Fibroblast of mammary gland (primary cell): ENCODE measurements at places on chromosomes 4 and X.

GRCh38 chr4:184460499-184461285 lies 13.7 kb downstream of the IRF2 start:
- DNase-seq, result no peak

- no peak for DNase-seq
Observed at GRCh38 chrX:149611623-149612175, 16.6 kb upstream of the HSFX2 start.

GRCh38 chr4:169160825-169161224 lies 109.9 kb downstream of the SH3RF1 start:
- peak; percentile 84 for DNase-seq

GRCh38 chr4:8403173-8403753 lies 37.3 kb downstream of the ACOX3 start:
- DNase-seq, result peak; percentile 83

GRCh38 chrX:80648023-80648422 lies 161.7 kb downstream of the BRWD3 start:
- peak; percentile 10 for DNase-seq

GRCh38 chrX:24335871-24336270 lies 22.0 kb upstream of the SUPT20HL2 start:
- peak; percentile 10 for DNase-seq

DNA sequence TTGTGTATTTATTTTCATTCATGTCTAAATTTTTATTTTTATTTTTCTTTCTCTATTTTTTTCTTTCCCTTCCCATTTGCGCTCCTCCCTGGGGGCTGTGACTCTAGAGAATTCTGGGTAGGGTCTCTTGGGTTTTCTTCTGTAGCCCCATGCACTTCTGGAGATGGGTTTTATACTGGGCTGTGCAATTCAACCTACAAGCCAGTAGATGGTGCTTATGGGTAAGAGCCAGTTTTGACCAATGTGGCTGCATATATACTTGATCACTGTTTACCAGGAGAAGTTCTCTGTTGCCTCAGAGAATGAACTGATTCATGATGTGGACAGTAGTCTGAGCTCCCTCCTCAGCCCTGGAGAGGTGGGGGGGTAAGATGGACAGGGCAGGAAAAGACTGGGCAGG lies 614.6 kb downstream of the PCDH19 start:
- DNase-seq, result no peak

DNA sequence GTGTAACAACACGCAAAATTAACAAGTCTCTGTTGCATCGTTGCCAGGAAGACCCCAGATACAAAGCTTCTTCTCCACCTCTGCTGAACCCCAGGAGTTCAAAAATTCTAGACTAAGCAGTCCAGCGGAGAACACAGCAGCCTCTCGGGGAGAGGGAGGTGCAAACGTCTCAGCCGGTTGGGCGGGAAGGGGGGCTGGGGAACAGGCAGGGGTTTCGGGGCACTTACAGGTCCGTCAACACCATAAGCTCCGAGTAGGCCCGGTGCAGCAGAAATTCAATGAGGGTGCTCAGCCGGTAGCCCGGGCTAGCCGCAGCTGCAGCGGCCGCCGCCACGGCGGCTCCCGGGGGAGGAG lies 394 bp downstream of the MED14 start:
- DNase-seq, result no peak

DNA sequence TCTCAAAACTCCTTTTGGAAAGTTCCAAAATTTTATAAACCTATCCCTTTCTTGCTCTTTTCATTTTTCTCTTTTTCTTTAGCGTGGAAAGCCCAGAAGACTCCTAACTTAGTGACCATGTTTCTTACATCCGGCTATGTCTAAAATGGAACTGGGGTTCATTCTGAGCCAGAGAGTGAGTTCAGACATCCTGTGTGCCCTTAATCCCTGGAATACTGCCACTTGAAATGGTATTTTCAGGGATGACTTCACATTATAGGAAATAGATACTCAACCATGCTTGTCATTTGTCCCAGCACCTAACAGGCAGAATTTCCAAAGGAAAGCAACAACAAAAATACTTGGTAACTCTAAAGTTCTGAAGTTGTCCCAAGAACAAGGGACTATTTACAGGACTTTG lies 379.6 kb downstream of the ARHGAP24 start:
- DNase-seq, result peak; percentile 27

GRCh38 chr4:155679343-155679742 lies 12.7 kb downstream of the GUCY1A1 start:
- peak; percentile 55 for DNase-seq

GRCh38 chr4:65918872-65919271 lies 248.6 kb upstream of the EPHA5 start:
- DNase-seq, result no peak

- DNase-seq, result peak; percentile 47
Observed at GRCh38 chr4:40763228-40763716, 13.5 kb downstream of the NSUN7 start.
